ENCODE measurements at places on chromosomes 6 and 20.
A peak's percentile ranks its signal among the peaks of the same experiment; 100 is the strongest.

DNA sequence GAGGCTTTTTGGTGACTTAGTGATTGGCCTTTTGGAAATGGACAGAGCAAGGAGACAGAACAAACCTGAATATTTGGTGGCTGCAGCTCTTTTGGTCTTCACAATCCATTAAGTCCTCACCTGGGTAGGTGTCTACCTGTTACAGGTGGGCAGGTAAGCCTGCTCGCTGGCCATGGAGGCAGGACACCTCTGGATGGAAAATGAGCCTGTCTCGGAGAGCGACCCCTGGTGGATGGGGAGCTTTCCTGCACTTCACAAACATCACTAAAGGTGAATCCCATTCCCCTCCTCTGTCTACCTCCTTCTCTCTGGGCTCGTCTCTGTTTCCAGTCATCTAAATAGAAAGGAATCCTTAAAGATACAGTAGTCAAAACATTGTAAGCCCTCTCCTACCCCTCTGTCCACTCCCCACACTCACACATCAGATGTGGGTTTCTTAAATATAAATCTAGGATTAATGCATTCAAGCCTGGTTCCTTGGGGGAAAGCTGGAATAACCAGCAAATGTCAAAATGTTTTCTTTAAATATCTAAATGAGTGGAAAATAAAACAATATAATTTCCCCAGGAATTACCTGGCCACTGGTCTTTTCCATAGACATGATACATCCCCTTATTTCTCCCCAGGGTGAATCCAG is 304.9 kb downstream of the CDH26 start:
- no peak for DNase-seq

GRCh38 chr20:44052166-44052565 is 134.8 kb downstream of the JPH2 start:
- no peak for DNase-seq

GRCh38 chr20:49344975-49345374 is 67.1 kb upstream of the ZNFX1 start:
- DNase-seq = peak; percentile 9

DNA sequence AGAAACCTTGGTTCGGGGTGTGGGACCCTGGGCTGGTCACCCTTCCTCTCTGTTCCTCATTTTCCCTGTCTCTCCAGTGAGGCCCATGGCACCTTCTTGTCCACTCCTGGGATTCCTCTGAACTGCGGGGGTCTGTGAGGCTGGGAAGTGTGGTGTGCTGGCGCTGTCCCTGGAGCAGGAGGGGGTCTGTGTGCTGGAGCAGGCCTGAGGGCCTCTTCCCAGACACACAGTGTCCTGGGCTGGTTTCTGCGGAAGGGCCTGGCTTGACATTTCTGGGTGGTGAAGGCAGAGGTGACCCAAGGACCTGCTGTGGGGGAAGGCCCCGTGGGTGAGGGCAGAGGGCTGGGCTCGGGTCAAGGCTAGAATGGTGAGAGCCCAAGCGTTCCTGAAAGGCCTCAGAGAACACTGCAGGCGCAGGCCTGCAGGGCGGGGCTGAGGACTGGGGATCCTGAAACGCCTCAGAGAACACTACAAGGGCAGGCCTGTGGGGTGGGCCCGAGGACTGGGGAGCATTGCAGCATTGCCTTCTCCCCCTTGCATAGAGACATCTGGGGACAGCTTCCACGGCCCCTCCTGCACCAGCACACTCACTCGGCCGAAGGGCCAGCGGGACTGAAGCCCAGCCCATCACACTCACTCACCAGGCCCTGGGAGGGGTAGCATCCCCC is 10.6 kb upstream of the BAK1 start:
- no peak for DNase-seq

- DNase-seq = no peak
Observed at GRCh38 chr6:42940493-42941045, 11.3 kb downstream of the CNPY3 start.

DNA sequence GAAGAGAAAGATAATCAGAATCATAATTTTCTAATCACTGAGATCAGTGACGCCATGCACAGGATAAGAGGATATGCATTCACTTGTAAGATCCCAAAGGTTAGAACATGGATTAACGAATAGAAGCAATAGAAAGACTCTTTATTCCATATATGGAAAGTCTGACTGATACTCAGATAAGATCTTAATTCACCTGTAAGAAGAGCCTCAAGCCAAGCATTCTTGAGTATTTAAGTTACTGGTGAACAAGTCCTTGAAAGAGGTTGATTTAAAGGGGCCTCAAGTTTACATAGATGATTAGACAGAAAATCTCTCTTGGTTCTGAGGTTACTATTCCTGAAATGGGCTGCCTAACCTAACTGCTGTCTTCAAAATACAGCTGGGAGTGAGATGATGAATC is 53.8 kb upstream of the MTRF1L start:
- DNase-seq = no peak

DNA sequence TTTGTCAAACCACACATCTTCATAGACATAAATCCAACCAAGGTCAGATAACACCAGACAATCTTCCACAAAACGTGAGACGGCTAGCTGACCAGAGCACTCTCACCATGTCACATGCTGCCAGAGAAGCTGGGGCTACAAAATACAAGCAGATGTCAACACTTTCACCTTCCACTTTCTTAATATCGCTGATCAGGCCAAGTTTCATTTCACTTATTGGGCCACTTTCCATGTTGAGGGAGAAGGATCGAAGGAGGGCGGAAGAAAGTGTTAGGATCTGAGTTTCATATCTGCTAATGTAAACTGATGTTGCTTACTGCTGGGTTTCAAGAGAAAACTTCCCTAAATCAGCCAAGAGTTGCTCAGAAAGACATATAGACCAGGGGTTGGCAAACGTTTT is 177.0 kb upstream of the PRDM1 start:
- DNase-seq = no peak

DNA sequence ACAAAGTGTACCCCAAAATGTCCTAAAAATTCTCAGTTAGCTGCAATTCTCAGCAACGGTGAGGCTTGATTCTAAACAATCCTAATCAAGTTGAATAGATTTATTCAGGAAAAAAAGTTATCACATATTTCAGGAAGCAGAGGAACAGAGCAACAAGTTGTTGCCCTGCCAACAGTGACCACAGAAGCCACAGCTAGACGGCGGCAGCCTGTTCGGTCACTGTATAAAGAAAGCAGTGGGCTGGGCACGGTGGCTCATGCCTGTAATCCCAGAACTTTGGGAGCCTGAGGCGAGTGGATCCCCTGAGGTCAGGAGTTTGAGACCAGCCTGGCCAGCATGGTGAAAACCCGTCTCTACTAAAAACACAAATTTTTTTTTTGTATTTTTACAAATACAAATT is 171.2 kb upstream of the BMP5 start:
- no peak for DNase-seq

GRCh38 chr6:13847326-13848050 is 33.1 kb upstream of the MCUR1 start:
- no peak for DNase-seq

DNA sequence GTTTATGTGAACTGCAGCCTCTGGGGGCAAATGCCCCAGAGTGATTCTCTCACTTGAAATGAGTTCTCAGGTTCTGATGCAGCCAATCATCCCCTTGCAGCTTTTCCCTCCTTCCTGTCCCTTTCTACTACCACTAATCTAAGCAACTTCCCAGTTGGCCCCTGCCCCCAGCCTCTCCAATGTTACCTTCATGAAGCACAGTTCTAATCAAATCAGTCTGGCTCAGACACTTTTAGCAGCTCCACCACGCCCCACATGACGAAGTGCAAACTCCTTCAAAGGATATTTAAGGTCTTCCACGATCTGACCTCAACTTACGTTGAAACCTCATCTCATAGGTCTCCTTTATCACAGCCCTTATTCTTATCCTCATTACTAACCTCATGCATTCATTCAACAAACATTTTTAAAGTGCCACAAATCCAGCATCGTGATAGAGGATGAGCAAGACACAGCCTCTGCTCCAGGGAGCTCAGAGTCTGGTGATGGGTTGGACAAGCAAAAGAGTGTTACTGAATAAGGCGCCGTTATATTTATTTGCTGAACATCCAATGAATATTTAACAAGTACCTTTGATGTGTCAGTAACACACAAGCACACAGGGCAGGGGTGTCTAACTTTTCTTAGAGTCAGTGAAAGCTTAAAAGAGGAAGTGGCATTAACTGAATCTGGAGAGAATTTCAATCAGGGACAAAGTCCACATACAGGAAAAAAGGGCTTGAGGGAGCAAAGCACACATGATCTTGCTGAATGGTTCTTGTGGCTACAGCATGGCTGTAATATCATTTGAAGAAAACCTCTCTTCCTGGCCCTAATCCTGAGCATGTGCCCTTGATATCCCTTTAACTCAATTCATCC is 20.4 kb upstream of the DTNBP1 start:
- no peak for DNase-seq

DNA sequence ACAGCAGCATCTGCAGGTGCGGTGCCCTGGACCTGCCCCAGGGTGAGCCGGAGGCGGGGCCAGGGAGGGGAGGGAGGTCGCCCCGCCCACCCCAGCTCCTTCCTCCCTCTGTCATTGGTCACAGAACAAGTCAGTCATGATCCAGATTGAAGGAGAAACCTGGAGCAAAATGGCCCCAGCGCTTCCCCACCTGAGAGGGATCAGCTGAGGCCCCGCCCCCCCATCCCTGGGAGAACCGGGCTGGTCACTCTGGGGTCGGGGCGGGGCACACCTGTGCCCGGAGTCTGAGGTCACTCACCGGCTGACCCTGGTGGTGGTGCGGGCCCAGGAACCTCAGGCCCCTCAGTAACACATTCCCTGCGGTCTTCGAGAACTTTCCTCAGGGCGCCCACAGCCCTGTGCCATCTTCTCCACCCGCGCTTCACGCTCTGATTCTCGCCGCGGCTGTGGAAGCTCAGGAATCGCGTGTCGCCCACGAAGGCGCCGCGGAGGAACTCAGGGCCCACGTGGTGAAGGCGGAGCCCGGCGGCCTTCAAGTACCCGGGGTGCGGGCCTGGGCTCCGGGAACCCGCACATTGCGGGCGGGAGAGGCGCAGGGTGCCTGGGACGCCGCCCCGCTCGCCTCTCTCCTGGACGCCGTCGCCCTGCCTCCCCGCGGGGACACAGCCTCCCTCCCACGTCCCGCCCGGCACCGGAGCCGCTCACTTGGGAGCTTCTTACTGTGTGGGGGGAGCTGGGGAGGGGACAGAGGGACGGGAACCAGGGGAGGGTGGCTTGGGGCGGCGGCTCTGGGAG is 36.4 kb upstream of the HLA-C start:
- no peak for DNase-seq

- no peak for DNase-seq
Observed at GRCh38 chr6:127483399-127484055, 24.3 kb upstream of the KIAA0408 start.

DNA sequence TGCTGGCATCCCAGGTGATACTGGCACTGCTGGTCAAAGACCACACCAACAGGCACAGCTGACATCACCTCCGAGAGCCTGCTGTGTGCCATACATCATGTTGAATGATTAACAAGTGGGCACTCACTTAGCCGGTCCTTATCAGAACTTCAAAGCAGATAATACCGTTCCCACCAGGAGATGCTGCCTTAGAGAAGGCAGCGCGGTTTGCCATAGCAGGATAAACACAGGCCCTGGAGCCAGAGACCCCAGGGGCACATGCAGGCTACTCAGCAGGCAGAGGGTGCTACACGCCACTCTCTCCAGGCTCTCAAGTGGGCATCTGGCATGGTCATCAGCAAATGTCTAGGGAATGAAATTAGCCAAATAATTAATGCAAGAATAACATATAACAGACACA is 86.5 kb upstream of the CST7 start:
- no peak for DNase-seq

GRCh38 chr20:20073801-20074371 is 21.6 kb downstream of the CFAP61 start:
- DNase-seq = peak; percentile 42

GRCh38 chr6:23589811-23590210 is 536.2 kb upstream of the NRSN1 start:
- DNase-seq = no peak

DNA sequence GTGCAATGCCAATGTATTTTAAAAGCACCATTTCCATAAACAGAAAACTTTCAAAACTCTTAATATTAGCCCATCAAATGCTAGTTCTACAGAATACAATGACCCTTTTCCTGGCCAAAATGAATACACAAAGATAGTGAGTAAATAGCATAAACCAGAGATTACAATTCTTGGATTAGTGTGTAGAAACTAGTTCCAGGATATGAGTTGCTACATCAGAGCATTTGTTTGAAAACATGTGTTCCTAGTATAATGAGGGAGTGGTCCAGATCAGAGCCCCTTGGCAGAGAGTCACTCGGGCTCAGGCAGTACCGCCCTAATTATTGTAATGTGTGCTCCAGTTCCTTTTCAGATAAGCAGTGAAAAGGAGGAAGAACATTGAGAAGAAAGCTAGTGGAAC is 63.7 kb upstream of the COL21A1 start:
- DNase-seq = no peak

Measured in cerebellar nuclear complex (tissue), 1 donor.